Fibroblast of skin of back (primary cell): ENCODE measurements at places on chromosomes 6 and 20.

GRCh38 chr6:33967966-33968724 lies 164.3 kb upstream of the MLN start:
- DNase-seq = peak; percentile 9

GRCh38 chr20:9808166-9808565 lies 30.7 kb downstream of the PAK5 start:
- DNase-seq = no peak

DNA sequence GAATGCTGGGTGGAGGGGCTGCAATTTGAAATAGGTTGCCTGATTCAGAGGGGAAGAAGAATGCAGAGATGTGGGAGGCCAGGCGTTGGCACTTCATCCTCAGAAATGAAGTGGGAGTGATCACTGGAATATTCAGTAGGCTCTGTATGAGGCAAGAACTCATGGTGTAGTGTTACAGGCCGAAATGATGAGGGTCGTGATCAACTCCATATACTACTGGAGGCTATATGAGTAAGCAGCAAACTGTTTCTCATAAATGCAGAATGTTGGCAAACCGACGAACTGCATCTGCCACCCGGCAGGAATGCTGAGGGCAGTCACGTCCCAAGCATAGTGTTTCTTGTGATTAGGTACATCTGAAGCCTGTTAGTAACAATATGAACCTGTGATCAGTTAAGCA lies 12.7 kb downstream of the KCNS1 start:
- peak; percentile 96 for DNase-seq

GRCh38 chr20:33773412-33774089 lies 37.6 kb upstream of the CHMP4B start:
- DNase-seq = no peak

- no peak for DNase-seq
Observed at GRCh38 chr6:150251566-150252186, 108.8 kb downstream of the PPP1R14C start.

DNA sequence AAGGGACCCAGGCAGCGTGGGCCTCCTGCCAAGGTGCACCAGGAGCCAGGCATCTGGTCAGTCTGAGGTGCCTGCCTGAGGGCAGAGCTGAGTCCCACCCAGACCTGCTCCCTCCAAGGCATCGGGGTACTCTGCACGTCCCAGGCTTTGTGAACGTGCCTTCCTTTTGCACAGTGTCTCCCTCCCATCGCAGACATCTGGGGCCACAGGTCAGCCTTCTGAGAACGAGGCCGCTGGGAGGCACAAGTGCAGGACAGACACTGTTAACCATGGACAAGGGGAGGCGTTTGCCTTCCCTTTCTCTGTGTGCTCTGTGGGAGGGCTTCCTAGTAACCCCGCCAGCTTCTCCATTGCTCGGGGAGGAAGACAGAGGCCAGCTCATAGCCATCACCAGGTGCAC lies 47.6 kb downstream of the TFAP2C start:
- DNase-seq = no peak
